Activated CD4-positive, alpha-beta memory T cell treated with anti-CD3 and anti-CD28 coated beads for 36 hours (primary cell): ENCODE measurements at places on chromosomes 1 and 21. TPM values are rescaled to one million over a fixed set of nuclear protein-coding genes. Genes with fewer than 3 reads are reported as not detected.

Gene TTF2
- total RNA-seq: 102 TPM

Gene KLF17
- total RNA-seq: not detected

Gene TNNI3K
- total RNA-seq: not detected

Gene KIRREL1
- total RNA-seq: not detected

Gene KCNT2
- total RNA-seq: not detected

Gene NTRK1
- total RNA-seq: 6.7 TPM

Gene ARHGAP29
- 0.31 TPM for total RNA-seq

Gene TMPRSS15
- not detected for total RNA-seq

Gene S100A7A
- not detected for total RNA-seq

Gene C1QTNF12
- 3.8 TPM for total RNA-seq
